ENCODE measurements at places on chromosomes 3 and 15.

DNA sequence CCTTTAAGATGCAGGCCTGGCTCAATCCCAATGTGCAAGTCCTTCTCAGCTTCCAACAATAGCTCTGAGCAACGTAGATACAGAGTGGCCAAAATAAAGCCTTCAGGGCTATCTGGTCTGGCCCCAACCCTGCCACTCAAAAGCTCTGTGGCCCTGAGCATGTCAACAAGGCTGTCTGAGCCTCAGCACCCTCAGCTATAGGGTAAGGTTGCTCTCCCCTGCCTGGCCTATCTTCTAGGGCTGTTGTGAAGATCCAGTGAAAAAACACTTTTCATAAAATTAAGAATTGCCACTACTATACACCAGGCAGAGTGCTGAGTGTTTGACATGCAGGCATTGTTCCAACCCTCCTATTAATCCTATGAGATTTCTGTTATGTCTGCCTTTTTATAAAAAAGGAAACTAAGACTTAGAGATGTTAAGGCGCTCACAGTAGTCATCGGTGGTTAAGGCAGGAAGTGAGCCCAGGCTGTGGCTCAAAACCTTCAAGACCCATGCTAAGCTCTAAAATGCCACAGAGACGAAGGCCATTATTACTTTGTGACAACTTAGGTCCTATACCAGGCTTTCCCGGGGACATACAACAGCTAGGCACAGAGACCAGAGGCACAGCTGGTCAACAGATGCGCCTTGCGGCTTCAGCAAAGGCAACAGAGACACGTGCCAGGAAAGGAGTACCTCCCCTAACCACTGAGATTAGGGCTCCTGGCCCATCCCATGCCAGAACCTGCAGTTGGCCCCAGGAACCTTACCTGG lies 5.1 kb downstream of the POLG start:
- DNase-seq = no peak

- DNase-seq = peak; percentile 82
Observed at GRCh38 chr15:31031471-31032067, 40.1 kb upstream of the MTMR10 start.

- no peak for DNase-seq
Observed at GRCh38 chr15:88036154-88036839, 220.2 kb downstream of the NTRK3 start.

- DNase-seq = no peak
Observed at GRCh38 chr3:70853161-70853944, 540.9 kb upstream of the MDFIC2 start.

- DNase-seq = no peak
Observed at GRCh38 chr3:153767601-153768560, 353.3 kb upstream of the ARHGEF26 start.

DNA sequence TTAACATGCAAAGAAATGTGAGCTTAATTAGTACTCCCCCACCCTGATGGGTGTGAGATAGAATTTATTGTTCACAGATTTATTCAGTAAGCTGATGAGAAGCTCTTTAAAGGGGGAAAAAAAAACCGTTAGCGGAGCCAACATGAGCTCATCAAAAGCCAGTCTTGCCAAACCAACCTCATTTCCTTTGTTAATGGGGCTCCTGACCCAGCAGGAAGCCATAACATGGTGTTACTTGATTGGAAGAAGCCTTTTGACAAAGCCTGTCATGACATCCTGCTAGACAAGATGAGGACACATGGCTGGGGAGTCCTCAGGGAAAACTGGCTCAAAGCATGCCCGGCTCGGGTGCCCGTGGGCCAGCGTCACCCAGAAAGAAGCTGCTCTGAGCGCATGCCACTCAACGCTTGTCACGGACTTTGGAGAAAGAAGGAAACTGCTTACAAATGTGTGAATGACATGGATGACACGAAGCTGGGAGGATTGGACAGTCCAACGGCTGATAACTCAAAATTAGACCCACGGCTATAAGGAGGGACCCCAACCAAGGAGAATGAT lies 64.6 kb downstream of the SLCO2A1 start:
- no peak for DNase-seq

- DNase-seq = no peak
Observed at GRCh38 chr3:121835465-121835801, 424 bp downstream of the EAF2 start.

GRCh38 chr3:188446014-188446413 lies 292.1 kb downstream of the LPP start:
- no peak for DNase-seq

DNA sequence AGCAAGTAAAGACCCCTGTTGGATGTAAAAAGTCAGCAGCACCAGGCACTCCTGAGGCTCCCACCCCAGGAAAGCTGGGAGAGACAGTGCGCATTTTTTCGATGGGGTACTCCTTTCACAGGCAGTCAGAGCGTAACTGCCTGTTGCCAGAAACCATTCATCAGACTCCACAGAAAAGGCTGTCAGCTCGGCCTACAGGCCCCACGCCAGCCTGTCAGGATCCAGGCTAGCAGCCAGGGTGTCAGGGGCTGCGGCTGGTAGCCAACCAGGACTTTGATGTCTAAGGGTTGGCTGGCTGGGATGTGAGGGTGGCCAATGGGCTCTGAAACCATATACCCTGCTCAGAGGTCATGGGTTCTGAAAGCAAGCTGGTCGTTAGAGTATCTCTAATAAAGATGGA lies 164.5 kb downstream of the WNT5A start:
- no peak for DNase-seq

- no peak for DNase-seq
Observed at GRCh38 chr3:25897019-25897418, 107.1 kb downstream of the OXSM start.

DNA sequence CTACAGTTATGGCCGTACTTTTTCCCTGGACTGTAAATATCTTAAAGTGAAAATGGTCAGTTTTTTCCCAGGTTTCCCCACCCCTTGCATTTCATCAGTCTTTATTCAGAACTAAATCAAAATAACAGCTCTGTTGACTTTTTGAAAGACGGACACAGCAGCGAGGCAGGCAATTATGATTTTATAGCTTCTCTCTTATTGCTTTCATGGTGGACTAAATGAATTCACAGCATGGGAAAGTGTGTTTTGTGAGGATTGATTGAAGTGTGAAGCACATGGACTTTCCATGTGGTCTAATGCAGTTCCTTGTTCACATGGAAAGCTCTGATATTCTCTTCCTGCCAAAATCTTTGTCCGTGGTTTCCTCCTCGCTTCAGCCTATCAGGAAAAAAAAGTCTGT lies 268.7 kb upstream of the ARL6 start:
- no peak for DNase-seq

GRCh38 chr3:159944781-159945180 lies 43.9 kb upstream of the IL12A start:
- peak; percentile 82 for DNase-seq

DNA sequence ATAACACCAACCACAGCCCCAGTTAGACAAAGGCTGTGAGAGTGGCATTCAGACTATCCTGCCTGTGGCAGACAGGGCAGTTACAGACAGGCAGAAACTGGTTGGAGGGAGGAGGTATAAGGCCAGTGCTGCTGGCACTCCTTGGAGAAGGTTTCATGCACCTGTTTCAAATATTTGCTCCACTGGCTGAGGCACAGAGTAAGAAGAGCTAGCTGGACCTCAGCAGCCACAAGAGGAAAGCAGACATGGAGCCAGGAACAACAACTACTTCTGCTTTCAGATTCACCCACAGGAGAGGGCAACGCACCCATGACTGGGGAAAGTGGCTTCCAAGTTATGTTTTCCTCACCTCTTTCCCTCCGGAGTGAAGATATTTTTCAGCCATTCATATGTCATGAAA lies 11.5 kb upstream of the PRKAR2A start:
- DNase-seq = peak; percentile 60

DNA sequence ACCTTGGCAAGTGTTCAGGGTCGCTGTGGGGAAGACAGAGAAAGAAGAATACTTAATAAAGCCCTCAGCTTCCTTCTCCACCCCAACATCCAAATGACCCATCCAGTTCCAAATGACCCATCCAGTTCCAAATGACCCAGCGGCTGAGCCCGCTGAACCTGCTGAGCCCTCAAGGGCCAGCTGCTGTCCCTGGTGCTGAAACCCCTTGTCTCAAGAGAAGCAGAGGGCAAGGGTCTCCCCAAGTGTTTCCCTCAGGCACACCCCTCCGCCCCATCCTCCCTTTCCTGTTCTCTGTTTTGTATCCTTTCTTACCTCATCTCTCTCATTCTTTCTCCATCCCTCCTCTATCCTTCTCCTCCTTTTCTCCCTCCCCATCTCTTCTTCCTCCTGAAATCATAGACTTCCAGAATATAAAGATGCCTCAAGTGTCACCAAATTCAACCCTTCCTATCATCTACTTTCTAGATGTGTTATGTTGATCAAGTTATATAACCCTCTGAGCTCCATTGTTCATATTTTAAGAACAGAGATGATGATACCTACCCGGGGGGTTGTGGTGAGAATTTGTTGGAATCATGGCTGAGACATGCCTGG lies 29.0 kb downstream of the CCDC33 start:
- DNase-seq = no peak

DNA sequence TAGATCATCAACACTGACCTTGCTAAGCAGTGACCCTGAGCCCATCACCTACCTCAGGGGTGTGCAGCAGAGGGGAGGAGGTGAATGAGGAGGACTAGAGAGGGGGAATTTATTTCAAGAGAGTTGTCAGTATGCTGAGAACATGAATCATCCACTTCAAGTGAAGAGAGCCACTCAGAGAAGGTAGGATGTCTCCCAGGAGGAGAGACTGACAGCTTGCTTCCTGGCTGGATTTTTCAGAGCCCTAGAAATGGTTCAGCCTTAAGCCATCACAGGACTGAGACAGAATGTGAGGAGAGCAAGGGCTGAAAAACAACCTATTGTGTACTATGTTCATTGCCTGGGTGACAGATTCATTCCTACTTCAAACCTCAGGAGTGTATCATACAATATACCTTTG lies 34.8 kb downstream of the CCNL1 start:
- no peak for DNase-seq

DNA sequence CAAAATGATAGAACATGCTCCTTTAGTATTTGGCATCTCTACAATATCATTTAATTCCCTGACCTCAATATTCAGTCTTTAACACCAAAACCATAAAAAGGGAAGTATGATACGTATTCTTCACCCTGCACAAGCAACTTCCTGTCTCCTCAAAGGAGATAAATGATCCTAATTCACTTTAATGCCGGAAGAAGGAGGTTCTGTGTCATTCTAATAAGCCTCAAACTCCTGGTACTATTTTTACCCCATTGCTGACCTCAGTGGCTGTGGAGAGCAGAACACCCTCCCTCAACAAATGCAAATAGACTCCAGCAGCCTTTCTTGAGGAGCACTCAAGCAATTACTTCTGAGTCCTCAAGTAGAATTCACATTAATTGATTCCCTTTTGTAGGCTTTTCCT lies 173.3 kb downstream of the TMEM108 start:
- DNase-seq = peak; percentile 36

- peak; percentile 87 for DNase-seq
Observed at GRCh38 chr3:138381950-138382715, 33.8 kb downstream of the MRAS start.

Measured in inflammatory macrophage treated with lipopolysaccharide for 4 hours (primary cell).